ENCODE measurements at places on chromosomes 3 and 15.

DNA sequence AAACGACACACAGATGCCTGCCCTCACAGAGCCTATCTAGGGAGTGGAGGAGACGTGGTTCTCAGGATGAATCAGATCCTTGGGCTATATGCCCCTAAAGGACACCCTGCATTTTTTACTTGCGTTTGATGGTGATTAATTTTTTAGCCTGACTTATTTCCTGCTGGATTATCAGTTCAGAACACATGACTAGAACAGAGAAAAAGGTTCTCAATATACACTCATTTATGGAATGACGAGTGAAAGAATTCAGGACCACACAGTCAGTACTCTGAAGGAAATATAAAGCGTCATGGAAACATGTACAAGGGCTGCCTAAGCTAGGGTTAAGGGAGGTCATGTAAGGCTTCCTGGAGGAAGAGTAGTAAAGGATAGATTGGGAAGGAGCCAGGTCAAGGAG is 121.8 kb downstream of the SSR3 start:
- peak; percentile 28 for DNase-seq

DNA sequence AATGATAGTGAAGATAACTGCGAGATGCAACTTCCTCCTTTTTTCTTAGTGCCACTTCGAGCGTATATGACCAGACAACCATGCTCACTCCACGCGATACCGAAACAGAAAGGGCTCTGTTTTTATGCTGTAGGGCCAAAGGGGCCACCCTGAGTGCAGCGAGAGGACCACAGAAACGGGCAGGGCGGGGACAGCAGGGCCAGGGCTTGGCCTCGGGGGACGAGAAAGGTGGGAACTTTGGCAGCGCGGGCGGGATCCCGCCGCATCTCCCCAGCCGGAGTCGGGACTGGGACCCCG is 483 bp downstream of the VPS13C start:
- peak; percentile 84 for DNase-seq

GRCh38 chr3:98901119-98901391 is 440 bp downstream of the DCBLD2 start:
- peak; percentile 10 for DNase-seq

DNA sequence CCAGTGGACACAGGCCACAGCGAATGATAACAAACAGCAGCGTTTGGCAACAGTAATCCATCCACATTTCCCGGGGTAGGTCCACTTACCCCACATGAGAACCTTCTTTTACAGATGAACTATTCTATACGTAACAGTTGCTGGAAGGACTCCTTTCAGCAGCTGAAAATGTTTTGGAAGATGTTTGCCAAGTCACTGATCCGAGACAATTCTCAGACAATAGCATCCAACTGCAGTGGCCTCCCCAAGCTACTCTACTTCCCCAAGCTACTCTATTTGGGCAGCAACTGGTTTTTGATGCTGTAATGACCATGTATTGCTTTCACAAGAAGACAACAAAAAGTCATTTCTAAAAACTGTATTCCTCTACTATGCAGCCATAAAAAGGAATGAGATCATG is 87.5 kb downstream of the ADAMTS17 start:
- DNase-seq: no peak

DNA sequence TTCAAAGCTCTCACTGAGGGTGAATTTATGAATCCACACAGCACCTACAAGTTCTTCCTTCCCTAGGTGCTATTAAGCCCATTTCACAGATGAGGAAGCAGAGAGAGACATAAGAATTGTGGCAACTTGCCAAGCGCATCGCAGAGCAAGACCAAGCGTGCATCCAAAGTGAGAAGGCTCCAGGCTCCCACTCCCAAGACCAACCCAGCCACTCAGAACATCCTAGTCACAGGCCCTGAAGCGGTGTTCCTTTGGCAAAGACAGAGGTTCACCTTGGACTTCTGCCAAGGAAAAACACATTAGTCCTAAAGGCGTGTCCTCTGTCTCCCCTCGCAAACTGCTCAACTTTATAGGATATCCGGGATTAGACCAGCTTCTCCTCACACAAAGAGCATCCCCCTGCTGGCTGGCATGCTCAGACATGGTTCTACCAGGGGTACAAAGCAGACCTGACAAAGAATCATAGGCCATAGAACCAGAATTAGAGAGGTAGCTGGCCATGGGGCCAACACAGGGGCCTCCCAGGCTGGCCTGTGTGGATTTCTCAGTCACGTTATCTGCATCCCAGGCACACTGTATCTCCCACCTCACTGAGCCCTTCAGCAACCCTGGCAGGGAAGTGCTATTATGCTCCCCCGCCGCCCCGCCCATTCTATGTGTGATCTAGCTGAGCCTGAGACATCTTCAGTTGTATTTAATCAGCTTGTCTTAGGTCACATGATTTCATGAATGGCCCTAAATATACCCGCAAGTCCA is 160.2 kb downstream of the FOXP1 start:
- no peak for DNase-seq

All from activated CD4-positive, alpha-beta T cell treated with anti-CD3 and anti-CD28 coated beads, Interleukin-10, Interleukin-2, amounts not matched to agents 100 ng/mL and 50 ng/mL, durations not matched to agents 16 hours and 8 hours (primary cell).